ENCODE measurements at places on chromosomes 2 and 18.

DNA sequence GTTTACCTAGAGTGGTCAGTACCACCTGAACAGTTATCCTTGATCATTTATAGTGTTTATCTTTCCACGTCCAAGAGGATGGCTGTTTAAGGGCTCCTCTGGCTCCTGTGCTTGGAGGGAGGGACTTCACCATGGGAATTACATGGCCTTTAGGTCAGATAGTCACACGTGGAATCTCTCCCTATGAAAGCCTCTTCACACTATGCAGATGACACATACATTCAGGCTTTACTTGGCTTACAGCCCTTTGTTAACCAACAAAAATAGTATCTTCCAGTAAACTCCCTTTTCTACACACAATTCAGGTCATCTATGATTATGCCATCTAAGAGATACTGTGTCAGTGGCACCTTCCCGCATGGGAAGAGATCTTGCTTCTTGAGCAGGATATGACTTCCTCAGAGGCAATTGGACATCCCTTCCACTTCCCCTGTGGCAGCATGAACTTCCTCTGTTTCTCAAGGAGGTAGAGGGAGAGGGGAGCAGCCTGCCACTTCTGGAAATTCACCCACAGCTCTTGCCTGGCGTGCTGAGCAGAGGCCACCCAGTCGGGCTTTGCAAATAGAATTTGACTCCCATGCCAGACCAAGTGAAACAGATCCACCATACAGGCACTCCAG lies 53.5 kb downstream of the COLEC12 start:
- no peak for DNase-seq

DNA sequence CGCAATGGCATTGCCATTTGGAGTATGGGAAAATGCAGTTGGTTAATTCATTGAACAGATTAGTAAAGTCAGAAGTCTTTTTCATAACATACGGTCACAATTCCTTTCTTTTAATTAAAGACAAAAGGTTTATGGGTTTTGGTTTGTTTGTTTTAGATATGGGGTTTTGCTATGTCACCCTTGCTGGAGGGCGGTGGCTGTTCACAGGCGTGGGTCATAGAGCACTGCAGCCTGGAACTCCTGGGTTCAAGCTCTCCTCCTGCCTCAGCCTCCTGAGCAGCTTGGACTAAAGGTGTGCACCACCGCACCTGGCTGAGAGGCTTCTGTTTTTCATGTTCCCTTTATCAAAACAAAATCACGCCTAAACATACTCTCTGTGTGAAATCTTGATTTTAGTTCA lies 18.7 kb upstream of the ELAC1 start:
- no peak for DNase-seq

- no peak for DNase-seq
Measured at GRCh38 chr18:55384115-55384514, 203.9 kb downstream of the TCF4 start.

- no peak for DNase-seq
Measured at GRCh38 chr2:65767946-65768345, 335.5 kb upstream of the SPRED2 start.

- DNase-seq = no peak
Measured at GRCh38 chr2:223949241-223949840, 4.2 kb upstream of the WDFY1 start.

DNA sequence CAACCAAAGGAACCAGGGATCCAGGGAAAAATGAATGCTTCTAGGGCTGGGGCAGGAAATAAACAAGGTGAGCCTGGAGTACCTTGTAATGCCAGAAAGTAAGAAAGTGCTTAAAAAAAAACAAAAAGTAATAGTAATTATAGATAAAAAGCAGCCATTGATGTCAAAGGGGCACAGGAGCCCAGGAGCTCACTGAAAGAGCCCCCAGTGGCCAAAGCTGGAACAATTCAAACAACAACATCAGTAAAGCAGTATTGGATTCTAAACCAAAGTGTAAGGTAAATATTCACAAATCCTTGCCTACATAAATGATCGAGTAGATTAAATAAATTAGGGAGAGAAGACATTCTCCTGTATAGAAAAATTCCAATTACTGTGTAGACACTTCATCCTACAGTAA lies 114.3 kb upstream of the ARL4C start:
- DNase-seq = no peak

DNA sequence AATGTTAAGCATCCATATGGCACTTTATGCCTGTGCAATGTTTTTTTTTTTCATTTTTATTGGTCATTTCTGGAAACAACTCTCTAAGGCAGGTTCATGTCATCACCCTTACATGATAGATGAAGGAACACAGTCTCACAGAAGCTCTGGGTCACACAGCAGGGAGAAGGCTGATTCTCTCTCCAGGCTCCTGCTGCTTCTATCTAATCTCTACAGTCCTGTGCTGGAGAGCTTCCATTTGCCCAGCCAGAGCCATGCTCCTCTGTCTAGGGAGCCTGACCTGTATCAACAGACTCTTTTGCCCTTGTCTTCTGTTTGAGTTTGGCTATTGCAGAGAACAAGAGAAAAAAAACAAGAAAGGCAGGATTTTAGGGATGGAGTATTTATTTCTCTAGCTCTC lies 584.8 kb downstream of the MBD2 start:
- no peak for DNase-seq

GRCh38 chr2:186599186-186599778 lies 9.4 kb downstream of the ITGAV start:
- DNase-seq = no peak

DNA sequence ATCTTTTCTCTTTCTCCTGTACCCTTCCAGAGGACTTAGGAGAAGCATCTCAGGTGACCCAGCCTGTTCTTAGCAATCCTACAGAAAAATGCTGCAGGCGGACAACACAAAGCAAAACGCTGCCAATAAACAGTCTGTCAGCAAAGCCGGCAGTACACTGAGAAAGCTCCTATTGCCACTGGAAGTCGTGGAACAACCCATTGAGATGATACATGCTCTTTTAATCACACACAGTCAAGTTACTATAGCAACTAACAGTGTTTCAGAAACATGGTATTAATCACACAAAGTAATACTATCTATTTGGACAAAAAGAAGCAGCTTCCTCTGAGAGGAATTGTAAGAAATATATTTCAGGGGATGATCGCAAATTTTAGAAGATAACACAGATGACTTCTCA lies 10.5 kb downstream of the CTLA4 start:
- no peak for DNase-seq

DNA sequence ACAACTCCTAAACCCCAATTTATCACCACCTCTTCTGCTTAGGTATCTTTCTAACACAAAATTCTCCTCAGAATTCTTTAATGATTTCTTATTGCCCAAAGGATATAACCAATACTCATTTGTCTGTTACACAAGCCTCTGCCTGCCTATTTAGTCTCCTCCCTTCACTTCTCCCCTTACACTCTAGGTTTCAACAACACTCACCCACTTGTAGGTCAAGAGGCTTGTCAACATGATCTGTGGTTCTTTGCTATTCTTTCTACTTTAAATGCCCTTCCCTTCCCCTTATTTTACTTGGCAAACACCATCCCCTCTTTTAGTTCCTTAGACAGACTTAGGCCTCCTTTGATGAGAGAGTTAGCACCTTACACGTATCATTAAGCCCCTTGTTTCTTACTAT lies 69.0 kb upstream of the C2orf15 start:
- DNase-seq = no peak

- no peak for DNase-seq
Measured at GRCh38 chr2:177797808-177798207, 274.8 kb downstream of the PDE11A start.

DNA sequence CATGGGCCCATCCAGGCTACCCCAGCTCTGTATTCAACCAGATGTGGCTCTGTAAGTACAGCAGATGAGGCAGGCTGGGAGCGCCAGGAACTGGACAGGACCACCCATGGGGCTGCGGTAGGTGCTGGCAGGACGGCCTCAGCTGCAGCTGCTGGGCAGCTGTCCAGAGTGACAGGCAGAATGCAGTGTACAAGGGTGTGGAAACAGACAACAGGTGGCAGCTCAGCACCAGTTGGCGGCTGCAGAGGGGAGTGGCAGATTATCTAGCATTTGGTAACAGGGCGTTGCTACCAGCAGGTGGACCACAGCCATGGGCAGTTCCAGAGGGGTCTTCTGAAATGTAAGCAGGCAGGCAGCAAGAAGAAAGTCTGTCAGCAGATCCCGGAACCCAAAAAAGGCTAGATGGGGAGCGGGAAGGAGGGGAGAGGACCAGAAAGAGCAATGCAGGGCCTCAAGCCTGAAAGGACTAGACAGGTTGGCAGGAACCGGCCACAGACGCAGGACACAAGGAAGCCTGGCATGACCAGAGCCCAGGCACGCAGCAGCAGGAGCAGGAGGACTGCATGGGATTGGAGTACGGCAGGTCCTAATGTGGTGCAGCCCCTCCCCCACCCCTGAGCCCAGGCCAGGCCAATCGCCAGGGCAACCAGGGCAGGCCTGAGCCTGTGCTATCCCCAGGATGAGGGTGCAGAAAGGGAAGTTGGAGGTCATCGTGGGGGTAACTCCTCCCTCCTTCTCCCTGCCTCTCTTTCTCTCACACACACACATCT lies 24.7 kb downstream of the PKDCC start:
- no peak for DNase-seq

DNA sequence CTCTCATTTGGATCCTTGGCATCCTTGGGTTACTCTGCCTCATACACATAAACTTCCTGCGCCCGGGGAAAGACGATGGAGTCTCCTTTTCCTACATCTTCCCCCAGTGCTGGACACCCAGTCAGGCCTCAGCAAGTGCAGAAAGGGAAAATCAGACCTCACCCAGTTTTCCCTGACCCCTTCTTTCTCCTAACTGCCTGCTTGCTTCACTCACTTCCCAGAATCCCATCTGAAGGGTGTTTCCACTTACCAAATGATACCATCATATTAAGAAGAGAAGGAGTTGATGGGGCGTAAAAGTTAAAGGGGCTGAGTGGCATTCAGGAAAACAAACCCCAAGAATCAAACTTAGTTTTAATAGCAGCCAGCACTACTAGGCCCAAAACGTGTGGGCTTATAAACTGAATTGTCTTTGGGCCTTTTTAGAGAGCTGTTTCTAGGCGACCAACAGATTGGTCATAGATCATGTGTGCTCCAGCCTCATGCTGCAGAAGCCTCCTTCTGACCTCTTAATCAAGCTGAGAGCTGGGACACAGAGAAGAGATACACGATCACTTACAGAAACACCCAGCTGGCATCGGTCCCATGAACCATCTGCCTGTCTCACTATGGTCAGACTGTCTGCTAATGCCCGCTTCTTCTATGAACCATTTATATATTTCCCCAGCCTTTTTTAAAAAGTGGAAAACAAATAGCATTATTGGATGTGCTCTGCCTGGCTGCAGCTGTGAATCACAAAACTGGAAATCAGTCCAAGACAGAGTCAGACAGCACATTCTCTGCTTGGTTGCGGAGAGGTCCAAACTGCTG lies 165.7 kb upstream of the SLC14A2 start:
- peak; percentile 38 for DNase-seq

GRCh38 chr2:135099802-135100483 lies 47.9 kb downstream of the RAB3GAP1 start:
- DNase-seq = no peak

DNA sequence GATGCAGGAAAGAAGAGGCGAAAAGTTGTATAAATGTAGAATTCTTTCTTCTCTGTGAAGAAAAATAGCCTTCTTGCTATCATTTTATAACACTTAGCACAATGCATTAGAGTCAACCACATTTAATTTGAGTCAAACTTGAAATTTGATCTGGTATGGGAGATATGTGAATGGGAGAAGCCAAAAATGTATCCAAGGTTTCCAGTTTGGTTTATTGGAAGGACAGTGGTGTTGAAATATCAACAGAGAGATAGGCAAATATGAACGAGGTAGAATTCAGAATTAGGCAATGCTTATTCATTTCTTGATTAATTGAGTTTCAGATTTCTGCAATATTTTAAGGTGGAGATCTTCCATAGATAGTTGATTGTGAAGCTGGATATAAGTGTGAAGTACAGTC lies 991.9 kb upstream of the CHAC2 start:
- DNase-seq = no peak

- DNase-seq = no peak
Measured at GRCh38 chr2:109197491-109198418, 68.8 kb downstream of the SH3RF3 start.

DNA sequence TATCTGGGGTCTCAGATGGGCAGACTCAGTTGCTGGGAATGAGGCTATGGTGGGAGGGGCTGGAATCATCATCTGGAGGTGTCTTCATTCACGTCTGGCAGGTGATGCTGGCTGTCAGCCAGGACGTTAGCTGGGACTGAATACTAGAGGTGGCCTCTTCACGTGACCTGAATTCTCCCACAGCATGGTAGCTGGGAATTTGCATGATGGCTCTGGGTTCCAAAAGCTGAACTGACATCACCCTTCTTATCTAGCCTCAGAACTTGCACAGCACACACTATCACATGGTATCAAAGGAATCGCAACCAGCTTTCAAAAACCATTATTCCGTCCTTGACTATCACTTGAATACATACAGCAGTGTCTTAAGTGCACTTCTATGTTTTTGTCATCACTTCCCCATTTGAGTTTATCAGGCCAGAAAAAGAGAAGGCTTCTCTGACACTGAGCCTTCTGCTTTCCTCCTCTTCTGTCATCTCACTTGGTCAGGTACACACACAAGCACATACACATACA lies 53.0 kb upstream of the LRP2 start:
- no peak for DNase-seq

DNA sequence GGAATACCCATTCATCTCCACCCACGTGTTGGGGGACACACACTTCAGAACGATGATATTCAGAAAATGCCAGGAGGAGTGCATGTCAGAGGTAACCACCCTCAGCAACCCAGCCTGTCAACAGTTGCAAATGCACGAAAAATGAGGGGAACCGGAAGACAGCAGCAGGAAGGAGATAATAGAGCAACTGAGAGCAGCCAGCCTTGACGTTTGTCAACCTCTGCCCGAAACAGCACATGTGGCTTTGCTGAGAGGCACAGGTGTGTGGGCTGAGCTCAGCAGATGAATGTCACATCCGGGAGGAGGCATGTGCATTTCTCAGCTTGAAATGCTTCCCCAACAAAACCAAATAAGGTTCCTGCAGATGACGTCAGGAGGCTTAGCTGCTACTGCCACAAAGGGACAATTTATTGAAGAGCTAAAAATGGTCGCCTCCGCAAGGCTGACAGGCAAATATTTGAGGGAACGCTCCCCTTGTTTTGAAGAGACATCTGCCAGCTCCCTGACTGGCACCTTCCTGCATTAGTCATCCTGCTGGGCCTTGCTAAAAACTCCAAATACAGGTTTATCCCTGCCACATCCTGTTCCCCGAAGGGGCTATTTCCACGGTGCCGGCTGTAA lies 419.0 kb downstream of the NBAS start:
- DNase-seq = no peak

GRCh38 chr18:57437766-57438671 lies 2.8 kb downstream of the ONECUT2 start:
- no peak for DNase-seq

DNA sequence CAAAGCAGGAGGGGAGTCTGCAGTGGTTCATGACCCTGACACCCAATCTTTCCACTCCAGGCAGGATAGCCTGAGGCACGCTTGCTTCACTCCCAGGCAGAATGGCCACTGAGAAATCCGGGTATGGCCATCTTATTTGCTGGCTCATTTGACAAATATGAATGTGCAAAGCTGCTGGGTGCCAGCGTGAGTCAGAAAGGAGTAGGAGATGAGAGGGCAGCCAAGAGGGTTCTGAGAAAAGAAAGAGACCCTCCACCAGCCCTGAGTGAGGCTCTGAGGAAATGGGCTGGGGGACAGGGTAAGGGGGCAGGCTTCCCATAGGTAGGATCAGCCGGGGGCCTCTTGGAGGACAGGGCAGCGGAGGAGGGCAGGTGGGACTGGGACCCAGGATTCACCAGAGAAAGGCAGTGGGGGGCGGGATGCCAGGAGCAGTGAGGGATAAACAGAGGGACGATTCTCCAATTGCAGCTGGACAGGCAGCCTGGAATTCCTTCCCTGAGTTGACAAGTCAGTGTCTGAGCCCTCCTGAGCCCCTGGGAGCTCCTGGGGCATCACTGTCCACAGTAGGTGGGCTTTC lies 15.2 kb downstream of the RAMP1 start:
- DNase-seq = no peak
